ENCODE measurements at places on chromosomes 4 and X. TPM values are rescaled to one million over a fixed set of nuclear protein-coding genes. Genes with fewer than 3 reads are reported as not detected.

- ATAC-seq, result no peak
These were observed 72.8 kb downstream of the GRXCR1 start for GRCh38 chr4:42965326-42965725.

The ACE2 gene
- total RNA-seq, result 2.2 TPM

The LPAR4 gene
- total RNA-seq, result not detected

DNA sequence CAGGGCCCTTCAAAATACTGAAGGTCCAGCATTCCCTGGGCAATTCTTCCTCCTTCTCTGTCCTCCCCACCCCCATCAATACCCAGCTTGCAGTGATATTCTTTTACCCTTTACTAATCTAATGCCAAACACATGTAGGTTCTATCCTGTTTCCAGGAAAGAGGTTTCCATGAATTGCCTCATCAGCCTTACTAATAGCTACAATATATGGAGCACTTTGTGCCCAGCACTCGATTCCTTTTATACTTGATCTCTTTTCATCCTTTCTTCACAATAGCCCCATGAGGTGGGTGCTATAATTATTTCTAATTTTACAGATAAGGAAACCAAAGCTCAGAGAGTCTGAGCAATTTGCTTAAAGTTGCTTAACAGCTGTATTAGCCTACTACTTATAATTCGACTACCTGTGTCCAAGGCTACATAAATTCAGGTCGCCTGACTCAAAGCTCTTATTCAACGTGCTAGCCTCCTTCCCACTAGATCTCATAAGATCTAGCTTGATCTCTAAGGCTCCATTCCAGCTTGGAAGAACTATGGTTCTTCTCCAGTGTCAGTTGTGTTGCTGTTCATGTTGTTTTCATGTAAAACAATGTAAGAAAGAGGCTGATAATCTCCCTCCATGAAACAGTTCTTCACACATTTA, 229.6 kb upstream of the PGRMC2 start:
- no peak for ATAC-seq

The SAGE1 gene
- not detected for total RNA-seq

Measured in esophagus mucosa (tissue), 1 donor.